ENCODE measurements at places on chromosomes 16 and 17.

DNA sequence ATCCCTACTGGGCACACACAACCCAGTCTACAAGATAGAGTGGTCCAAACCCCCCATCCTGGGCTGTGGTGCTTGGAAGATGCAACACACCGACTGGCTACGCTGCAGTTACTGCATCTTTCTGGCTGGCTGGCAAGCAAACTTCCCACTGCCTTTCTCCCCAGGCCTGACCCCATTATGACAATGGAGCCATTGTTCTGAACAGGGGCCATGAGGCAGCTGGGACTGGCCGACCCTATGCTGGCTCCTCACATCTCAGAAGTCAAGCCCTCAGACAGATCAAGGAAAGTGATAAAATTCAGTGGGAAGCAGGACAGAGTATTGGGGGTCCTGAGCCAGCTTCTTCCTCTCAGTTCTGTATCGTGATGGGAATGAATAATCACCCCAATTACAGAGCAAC is 364.1 kb upstream of the ASIC2 start:
- no peak for DNase-seq

GRCh38 chr17:79800325-79801155 is 3.7 kb upstream of the CBX8 start:
- DNase-seq: peak; percentile 56

DNA sequence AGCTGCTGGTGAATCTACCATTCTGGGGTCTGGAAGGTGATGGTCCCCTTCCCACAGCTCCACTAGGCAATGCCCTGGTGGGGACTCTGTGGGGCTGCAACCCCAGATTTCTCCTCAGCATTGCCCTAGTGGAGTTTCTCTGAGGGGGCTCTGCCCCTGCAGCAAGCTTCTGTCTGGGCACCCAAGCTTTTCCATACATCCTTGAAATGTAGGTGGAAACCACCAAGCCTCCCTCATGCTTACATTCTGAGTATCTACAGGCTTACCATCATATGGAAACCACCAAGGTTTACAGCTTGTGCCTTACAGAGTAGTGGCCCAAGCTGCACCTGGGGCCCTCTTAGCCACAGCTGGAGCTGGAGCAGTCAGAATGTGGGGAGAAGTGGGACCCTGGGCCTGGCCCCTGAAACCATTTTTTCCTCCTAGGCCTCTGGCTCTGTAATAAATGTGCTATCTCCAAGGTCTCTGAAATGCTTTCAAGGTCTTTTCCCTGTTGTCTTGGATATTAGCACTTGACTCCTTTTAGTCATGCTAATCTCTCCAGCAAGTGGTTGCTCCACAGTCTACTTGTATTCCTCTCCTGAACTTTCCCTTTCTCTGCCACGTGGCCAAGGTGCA is 19.6 kb upstream of the DLX3 start:
- no peak for DNase-seq

DNA sequence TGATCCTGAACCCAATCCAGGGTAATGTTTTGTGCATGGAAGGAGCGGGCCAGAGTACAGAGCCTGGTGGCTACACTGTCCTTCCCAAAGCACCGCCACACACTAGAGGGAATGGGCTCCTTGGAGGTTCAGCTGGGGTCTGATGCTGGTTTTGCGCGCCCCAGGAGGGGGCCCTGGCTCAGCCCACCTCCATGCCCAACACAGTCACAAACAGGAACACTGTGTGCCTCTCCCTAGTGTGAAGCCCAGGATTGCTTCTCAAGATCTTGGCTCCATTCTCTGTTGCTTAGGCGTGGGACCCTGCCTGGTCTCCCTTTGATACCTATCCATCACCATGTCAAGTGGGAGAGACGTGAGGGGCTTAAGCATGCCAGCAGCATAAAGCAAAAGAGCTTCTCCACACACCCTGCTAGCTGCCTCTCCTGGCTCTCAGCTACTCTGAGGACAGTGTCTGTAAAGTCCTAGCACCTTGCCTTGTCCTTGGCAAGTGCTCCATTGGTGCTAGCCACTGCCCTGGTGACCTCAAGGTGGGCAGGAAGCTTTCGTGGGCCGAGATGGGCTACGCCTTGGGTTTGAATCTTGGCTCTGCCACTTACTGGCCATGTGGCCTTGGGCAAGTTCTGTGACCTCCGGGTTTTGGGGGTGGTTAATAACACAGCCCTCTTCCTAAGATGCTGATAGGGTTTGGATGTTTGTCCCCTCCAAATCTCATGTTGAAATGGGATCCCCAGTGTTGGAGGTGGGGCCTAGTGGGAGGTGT is 122.2 kb downstream of the C16orf78 start:
- no peak for DNase-seq

DNA sequence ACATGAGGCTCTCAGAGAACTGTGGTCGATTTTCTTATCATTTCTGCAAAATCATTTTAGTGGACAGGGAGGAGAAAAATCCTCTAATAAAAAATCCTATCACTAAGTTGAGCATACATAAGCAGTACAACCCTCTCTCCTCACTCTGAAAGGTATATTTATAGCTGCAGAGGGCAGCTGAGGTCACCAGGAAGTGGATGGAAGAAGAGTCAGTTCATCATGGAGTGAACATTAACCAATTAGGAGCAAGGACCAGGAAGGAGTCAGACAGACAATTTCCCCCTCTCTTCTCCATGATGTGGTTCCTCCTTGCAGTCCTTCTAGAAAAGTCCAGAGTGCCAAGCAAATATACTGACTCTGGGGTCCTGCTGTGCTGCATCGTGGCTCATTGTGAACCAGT is 253.7 kb downstream of the TOX3 start:
- no peak for DNase-seq

- DNase-seq: no peak
Observed at GRCh38 chr16:76583466-76583865, 306.3 kb downstream of the CNTNAP4 start.

DNA sequence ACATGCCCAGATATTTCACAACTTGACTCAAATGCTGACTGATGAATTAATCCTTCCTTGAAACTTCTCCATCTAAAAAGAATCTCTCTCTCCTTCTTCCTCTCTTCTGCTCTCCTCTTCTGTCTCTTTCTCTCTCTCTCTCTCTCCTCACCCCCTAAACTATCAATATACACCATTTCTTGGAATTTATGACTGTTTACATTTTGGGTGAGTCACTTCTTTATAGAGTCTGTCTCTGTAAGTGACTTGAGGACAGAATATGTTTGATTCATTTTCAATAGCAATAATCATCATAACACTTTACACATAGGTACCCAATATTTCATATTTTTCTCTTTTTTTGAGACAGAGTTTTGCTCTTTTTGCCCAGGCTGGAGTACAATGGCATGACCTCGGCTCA is 15.3 kb downstream of the OR3A1 start:
- DNase-seq: no peak

- DNase-seq: no peak
Observed at GRCh38 chr17:48055531-48056245, 7.5 kb downstream of the NFE2L1 start.

DNA sequence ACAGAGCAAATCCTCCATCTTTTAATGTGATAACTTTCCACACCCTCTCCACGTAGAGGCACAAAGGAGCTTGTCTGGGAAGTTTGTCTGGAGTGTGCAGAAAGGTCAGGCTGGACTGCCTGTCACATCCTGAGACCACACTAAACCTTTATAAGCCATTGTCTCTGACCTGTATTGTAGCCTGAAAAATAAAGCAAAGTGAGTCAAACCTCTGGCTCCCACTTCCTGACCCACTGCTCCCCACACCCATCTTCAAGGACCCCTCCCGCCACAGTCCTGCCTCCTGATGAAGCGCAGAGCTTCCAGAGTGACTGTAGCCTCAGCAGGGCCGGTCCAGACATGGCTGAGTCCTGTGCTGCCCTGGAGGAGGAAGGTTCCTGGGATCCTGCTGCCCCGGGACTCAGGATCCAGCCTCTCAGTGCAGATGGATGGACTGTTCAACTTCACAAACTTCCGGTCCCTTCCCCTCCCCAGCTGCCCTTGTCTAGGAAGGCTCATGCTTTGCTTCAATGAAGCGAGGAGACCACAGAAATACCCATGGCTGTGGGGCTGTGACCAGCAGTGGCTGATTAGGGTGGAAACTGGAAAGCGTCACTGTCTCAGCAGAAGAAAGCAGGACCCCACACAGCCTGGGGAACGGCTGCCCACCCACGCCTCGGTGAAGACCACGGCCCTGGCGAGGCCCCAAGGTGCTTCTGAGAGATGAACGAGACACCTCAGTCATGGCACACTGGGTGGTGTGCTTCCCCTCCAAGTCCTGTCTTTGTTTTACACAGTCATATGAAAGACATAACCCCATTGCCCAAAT is 30.9 kb upstream of the CLEC18B start:
- no peak for DNase-seq

Measured in activated naive CD4-positive, alpha-beta T cell treated with anti-CD3 and anti-CD28 coated beads, Interleukin-2, amount 10 ng/mL, durations not matched to agents 7 days and 5 days (primary cell).